ENCODE measurements at places on chromosomes 7 and 10. TPM values are rescaled to one million over a fixed set of nuclear protein-coding genes. Genes with fewer than 3 reads are reported as not detected.

Gene CPA4
- not detected for total RNA-seq

DNA sequence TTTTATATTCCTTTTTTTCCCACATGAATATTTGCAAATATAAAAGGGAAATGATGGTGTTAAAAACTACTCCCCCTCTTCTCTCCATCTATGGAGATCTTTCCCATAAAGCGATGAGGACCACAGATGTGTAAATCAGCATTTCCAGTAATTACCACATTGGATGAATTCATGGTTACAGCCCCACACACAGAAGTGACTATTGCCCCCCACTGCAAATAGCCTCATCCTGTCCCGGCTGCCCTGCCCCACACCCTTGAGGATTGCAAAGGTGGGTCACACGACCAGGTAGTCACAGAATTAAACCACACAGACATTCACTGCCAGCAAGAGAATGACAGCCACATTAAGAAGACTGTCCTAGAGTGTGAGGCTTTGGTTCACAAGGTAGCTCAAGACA, 145.1 kb downstream of the DOCK4 start:
- H3K27ac ChIP-seq: no peak overlapping the region
- no peaks in the 10 kb centered on the region for H3K36me3 ChIP-seq
- H3K4me1 ChIP-seq: peaks cover 2% of the 10 kb centered on the region
- DNase-seq: no peak

DNA sequence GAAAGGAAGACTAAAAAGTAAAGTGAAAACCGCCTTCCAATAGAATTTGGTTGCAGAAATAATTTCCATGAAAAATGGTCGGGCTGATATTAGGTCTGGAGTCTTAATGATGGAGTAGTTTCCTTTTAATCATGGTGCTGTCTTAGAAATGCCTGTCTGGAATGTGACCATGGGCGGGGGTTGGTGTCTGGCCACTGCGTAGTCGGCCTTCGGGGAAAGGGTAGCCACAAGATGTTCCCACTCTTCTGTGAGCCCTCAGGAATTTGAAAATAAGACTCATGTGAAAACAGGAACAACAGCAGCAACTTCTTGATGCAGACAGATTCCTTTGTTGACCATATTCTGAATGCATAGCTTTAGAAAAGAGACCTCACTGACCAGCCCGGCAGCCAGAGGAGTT, 176.8 kb downstream of the KIAA1217 start:
- no peaks in the 10 kb centered on the region for H3K36me3 ChIP-seq
- H3K27me3 ChIP-seq: peaks cover 17% of the 10 kb centered on the region
- H3K27ac ChIP-seq: no peak overlapping the region
- peaks cover 6% of the 10 kb centered on the region for H3K4me1 ChIP-seq

Gene ACTR1A
- 51.3 TPM for total RNA-seq

All from activated CD8-positive, alpha-beta T cell treated with anti-CD3 and anti-CD28 coated beads for 36 hours (primary cell).